Activated CD4-positive, alpha-beta memory T cell treated with anti-CD3 and anti-CD28 coated beads, Interleukin-2, amount 10 ng/mL, durations not matched to agents 7 days and 5 days (primary cell): ENCODE measurements at places on chromosomes 12 and 14. TPM values are rescaled to one million over a fixed set of nuclear protein-coding genes. Genes with fewer than 3 reads are reported as not detected.

ESR2 gene
- 0.18 TPM for total RNA-seq

- DNase-seq: no peak
Observed at GRCh38 chr12:94191023-94191422, 42.6 kb downstream of the PLXNC1 start.

PTPRR gene
- not detected for total RNA-seq

KRT82 gene
- not detected for total RNA-seq

INHBC gene
- not detected for total RNA-seq

DNA sequence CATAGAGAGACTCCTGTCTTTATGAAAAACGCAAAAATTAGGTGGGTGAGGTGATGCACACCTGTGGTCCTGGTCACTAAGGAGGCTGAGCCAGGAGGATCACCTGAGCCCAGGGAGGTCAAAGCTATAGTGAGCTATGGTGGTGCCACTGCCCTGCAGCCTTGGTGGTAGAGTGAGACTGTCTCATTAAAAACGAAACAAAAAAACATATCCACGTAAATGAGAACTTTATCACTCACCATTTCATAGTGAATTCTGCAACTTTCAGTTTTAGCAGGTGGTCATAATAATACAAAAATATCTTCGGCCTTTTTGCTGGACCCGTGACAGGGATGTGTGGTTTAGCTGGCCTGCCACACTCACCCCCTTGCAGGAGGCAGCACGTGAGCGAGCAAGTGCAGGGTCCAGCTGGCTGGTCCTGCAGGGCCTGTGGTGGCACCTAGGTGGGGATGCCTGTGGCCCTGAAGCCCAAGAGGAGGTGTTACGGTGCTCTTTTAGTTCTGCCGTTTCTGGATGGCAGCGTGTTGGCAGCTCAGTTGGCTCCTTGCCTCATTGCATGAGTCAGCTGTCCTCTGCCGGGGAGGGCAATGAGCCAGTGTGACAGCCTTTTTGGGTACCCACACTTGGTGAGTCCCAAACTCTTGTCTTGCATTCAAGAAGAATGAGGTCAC, 1330.7 kb upstream of the TMEM132C start:
- no peak for DNase-seq
